ENCODE measurements at places on chromosomes 11 and 22.

- no peak for DNase-seq
Measured at GRCh38 chr11:324156-324555, 3.5 kb upstream of the IFITM3 start.

- DNase-seq: no peak
Measured at GRCh38 chr11:70668204-70669202, 270.2 kb downstream of the CTTN start.

GRCh38 chr11:66861774-66862558, 5.1 kb downstream of the LRFN4 start:
- DNase-seq: no peak

DNA sequence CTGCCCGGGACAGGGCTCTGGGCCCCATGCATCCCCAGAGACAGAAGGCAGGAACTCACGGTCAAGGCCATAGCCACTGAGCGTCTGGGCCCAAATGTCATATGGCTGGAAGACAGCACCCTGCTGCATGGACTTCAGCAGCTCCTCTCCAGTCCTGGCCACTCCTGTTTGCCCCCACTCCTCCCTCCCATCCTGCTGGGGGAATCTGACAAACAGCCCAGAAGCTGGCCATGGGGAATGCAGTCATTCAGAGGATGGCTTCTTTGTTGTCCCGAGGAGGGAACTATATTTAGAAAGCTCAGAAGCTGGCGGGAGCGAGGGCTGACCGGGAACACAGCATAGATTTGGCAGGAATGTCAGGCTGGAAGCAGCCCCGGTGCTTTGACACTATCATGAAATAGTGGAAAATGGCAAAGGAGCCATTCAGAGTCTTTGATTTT, 35.0 kb downstream of the DKK3 start:
- no peak for DNase-seq

- DNase-seq: no peak
Measured at GRCh38 chr11:86070142-86071056, 1.5 kb upstream of the PICALM start.

DNA sequence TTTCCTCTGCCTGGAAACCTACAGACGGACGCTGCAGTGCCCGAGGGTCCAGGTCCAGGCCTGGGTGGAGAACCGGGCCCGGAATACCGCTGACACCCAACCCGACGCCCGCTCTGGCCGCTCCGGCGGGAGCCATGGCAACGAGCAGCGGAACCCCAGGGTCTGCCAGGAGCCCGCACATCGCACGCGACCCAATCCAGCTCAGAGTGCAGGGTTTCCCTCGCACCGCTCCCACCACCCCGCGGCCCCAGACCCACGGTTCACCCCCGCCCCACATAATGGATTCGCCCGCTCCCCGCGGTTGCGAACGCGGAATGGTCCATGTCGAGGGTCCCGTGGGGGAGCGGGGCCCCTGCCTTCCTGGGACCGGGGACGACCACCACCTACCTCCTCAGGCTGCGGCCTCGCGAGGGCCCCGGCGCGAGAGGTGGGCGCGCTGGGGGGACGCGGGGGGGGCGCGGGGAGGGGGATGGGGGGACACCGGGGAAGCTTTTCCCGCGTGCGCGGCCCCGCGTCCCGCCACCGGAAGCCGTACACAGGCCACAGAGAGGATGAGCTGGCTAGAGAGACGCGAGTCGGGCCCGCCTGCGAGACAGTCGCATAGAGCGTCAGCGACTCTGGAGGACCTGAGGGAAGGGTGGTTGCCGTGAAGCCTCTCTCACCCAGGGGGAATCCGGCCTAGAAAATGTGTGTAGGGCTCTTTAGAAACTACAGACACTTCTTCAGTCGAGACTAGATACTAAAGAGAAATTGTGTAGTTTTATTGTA, at the start of gene SSRP1:
Gene SSRP1 (minus strand): TSS at position 550 of the 768 bp plus-strand sequence. CDS start 771 bp downstream, outside the sequence.
- peak; percentile 91 for DNase-seq

DNA sequence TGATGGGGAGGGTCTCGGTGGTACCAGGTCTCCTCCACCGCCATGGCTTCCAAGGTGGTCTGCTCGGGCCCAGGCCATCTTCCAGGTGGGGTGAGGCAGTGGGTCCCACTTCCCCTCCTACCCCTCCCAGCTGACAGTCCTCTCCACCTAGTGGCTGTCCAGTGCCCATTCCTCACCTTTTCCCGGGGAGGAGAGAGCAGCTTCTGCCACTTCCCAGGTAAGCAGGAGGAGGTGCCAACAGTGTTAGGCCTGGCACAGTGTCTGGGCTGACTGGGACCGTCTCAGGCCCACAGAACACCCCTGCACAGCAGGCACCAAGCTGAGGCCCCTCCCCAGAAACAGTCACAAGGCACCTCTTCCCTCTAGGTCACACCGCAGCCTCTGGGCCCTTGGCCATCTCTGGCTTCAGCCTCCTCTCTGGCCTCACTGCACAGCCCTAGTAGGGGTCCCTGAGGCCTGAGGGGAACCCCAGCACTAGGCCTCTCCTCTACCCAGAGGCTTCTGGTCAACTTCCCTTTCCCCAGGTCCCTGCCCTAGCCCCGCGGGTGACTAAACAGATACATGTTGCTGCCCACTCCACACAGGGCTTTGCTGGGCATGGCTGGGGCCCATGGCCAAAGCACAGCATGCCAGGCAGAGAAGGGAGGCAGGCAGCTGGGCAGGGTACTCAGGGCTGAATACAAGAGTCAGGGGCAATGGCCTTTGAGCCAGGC, 2.3 kb upstream of the ANKRD13D start:
- DNase-seq: no peak

DNA sequence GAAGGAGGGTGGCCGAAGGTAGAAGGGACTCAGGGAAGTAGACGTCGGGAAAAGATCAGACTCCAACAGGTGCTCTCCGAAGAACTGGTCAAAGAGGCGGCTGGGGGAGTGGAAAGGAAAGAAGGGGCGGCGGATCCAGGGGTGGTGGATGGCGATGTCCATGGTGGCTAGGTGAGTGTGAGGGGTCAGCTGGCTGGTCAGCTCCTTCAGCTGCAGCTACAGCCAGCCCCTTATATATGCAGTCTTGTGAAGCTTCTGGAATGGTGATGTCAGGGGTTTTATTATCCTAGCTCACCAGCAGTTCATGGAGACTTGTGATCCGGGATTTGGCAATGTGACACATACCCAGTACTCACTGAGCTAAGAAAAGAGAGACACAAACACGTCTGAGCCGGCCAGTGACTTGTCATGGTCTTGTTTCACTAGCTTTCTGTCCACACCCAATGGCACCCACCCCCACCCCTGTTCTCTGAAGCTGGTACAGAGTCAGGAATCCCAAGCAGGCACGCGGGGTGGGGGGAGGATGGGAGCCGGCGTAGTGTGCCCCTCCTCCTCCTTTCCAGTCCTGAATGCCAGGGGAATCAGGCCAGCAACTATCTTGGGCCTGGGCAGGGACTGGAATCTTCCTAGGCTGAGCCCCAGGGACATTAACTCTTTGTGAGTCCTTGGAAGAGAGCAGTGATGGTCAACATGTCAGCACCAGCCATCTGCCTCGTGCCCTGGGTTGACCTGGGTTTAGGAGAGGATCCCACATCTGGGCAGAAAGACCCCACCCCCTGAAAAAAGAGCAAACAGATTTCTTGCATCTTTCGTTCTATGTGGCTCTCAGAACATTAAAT, at the start of gene CRYAB:
Gene CRYAB (minus strand): TSS at position 208 of the 839 bp plus-strand sequence. CDS start 46 bp downstream, at position 162.
- no peak for DNase-seq

- DNase-seq: no peak
Measured at GRCh38 chr11:12376259-12377081, 901 bp upstream of the PARVA start.

GRCh38 chr11:101907815-101908214, 7.0 kb upstream of the CEP126 start:
- DNase-seq: no peak

- DNase-seq: no peak
Measured at GRCh38 chr11:1827095-1827813, 7.5 kb upstream of the SYT8 start.

GRCh38 chr11:94417386-94417987, 16.3 kb upstream of the GPR83 start:
- no peak for DNase-seq

GRCh38 chr11:28110821-28111200, 2.6 kb downstream of the METTL15 start:
- DNase-seq: no peak

- no peak for DNase-seq
Measured at GRCh38 chr11:1968454-1969002, 21.4 kb downstream of the MRPL23 start.

- DNase-seq: no peak
Measured at GRCh38 chr11:11218629-11218986, 134.4 kb downstream of the CSNK2A3 start.

DNA sequence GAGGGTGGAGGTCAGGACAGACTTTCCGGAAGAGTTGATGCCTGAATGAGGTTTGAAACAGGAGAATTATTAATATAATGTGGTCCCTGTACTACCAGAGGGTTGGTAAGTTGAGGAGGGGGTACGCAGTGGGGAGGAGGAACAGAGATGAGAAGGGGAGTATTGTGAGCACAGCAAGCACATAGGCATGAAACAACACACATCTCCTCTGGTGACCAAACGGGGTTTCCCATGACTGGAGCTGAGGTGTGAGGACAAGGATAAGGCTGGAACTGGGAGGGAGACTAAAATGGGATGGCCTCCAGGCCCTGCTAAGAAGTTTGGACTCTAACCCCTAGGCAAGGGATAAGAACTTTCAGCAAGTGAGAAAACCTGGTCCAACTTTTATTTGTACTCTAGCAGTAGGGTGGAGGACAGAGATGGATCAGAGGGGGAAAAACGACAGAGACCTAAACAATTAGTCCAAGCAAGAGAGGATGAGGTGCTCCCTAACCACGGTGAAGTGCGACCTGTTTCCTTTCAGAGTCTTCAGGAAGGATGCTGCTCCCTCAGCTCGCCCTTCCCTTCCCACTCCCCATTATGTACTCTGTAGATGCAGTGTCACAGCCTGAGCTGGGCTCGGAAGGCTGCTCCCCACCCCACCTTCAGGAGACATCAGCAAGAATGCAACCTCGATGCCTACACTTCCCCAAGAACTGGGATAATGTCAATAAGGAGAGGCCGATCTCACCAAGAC, 59.2 kb downstream of the BTG4 start:
- DNase-seq: no peak

DNA sequence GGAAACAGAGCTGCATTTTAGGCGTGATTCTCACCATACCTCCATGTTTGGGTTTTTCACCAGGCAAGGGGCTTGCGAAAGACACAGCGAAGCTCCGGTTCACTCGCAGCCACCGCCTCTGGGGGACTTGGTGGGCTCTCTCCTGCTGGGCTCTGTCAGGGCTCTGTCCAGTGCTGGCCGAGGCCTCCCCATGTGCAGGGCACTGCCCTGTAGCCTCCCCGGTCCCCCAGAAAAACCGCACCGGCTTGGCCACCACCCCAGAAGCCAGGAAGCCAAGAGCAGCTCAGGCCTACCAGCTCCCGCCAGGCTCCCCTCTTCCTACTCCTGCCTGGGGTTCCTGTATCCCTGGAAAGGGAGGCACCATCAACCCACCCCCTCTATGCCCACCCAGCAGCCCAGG, 151.5 kb downstream of the CTTN start:
- no peak for DNase-seq

GRCh38 chr11:70466154-70466553, 67.8 kb downstream of the CTTN start:
- DNase-seq: no peak

DNA sequence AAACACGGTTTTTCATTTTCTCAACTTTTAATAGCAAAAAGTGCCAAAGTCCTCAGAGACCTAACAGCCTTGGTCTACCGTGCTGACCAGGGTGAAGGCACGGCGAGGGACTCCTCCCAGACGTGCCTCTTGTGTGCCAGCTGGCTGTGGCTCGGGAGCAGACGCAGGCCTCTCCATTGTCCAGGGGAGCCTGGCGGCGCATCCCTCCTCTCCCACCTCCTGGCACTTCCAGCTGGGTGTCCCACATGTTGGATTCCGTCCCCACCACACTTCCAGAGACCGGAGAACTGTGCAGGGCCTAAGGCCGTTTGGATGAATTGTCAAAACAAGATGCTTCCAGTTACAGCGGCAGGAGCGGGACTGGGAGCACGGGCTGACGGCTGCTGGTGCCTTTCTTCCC, 11.6 kb downstream of the CDPF1 start:
- DNase-seq: no peak

GRCh38 chr11:10192036-10192435, 102.0 kb downstream of the SBF2 start:
- no peak for DNase-seq

- no peak for DNase-seq
Measured at GRCh38 chr22:28443526-28443876, 236.1 kb downstream of the TTC28 start.

GRCh38 chr11:1792461-1792860, 28.7 kb upstream of the CTSD start:
- DNase-seq: no peak

GRCh38 chr11:18310800-18311340, 11.1 kb downstream of the HPS5 start:
- DNase-seq: no peak

DNA sequence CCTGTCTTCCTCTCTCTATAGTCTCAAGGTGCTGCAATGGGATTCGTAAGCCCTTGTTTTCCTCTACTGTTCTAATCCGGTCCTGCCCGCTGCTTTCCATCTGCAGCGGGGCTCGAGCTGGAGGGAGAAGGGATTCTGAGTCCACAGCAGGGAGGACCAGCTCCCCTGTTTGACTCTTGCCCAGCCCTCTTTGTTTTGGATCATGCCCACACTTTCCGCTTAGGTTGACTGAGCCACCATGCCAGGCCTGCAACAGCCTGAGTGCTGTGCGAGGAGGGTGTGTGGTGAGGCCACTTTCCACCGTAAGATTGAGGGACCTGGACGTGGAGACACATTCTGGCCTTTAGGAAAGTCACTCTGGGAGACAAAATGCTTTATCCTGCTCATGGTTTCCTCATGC, 58.3 kb downstream of the CEP164 start:
- no peak for DNase-seq

- DNase-seq: no peak
Measured at GRCh38 chr11:16857186-16857585, 118.7 kb downstream of the C11orf58 start.

GRCh38 chr22:31923747-31924146, 20.6 kb upstream of the YWHAH start:
- no peak for DNase-seq

DNA sequence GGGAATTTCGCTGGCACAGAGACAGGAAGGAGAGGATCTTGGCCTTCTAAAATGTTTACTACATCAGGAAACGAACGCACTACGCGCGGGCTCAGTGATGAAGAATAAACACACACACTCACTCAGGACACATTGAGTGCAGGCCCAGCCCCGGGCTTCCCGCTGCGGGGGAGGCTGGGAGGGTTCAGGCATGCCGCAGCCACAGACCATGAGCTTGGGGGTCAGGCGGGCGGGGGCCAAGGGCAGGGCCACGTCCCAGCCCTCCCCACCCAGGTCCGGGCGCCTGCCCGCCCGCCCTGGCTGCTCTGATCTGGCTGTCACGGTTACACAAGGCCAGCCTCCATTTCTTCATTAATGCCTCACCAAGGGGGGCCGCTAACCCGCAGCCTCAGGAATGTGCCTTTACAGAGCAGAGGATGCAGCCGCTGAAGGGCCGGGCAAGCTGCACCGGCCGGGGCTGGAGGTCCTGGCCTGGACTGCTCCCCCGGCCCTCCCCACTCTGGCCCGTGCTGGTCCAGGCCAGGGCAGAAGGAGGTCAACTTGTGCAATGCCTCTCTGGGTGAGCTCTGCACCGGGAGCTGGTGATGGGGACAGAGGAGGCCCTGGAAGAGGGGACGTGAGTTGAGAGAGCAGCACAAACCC, 41.7 kb downstream of the IGF2 start:
- DNase-seq: no peak

GRCh38 chr11:13596611-13597326, 71.7 kb upstream of the FAR1 start:
- no peak for DNase-seq

- DNase-seq: no peak
Measured at GRCh38 chr11:134536677-134537076, 124.6 kb upstream of the B3GAT1 start.

All from GM12892 (cell line).